ENCODE measurements at places on chromosomes 5 and 9.

DNA sequence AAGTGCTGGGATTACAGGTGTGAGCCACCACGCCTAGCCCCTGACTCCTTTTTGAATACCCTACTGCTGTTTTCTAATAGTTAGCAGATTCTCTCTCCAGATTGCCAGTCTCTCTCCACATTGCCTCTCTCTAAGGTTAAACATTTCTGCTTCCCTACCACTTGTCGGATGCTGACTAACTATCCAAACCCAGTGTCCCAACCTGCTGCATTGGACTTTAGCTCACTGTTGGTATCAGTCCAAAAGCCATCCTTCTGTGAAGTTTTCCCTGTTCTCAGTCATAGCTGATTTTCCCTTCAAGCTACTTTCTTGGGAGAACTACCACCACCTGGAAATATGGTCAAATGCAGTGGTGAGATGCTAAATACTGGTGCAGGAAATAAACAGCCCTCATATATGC, 48.7 kb downstream of the TLR4 start:
- DNase-seq: no peak

DNA sequence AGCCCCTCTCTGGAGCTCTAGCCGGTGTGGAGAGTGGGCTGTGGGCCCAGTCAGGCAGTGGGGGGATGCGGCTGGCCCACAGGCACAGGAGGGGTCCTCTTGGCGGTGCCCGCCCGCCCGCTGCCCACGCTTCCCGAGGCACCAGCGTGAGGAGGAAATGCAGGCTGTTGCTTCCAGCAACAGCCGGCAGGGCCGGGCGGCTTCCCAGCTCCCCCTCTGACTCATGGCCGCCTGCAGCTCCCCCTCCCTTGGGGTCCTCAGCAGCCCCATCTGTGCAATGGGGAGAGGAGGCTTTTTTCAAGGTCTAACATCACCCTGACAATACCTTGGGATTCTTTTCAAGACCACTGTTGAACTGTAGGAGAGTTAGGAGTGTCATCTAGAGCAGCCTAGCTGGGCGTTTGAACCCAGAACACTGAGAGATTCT, 10.4 kb downstream of the CXXC5 start:
- no peak for DNase-seq

GRCh38 chr9:104984121-104984520, 56.2 kb upstream of the ABCA1 start:
- no peak for DNase-seq

DNA sequence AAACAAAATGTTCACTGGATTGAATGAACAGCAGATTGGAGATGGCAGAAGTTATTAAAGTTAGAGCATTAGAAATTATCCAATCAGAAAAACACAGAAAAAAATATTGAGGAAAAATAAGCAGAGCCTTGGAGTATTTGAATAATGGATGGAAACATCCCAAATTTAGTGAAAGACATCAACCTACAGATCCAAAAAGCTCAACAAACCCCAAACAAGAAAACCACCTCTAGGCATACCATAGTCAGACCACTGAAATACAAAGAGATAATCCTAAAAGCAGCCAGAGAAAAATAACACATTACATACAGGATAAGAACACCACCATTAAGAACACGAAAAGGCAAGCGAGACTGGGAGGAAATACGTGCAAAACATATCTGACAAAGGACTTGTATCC, 5.2 kb downstream of the INIP start:
- DNase-seq: no peak

GRCh38 chr5:82364497-82364896, 86.3 kb upstream of the RPS23 start:
- DNase-seq: no peak

DNA sequence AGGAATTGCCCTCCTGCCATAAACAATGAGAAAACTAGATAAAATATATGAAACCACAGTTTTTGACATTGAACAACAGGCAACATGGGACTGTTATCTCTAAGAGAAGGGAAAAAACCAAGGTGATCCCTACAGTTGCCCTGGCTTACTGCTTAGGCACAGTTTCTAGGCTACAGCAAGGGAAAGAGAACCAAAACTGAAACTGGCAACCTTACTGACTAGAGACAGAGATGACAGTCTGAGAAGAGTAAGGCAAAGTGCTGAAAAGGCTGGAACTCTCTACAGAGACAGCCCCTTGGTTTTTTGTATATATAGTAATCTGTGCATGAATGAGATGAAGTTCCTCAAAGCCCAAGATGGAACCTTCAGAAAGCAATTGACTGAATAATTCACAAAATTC, 36.2 kb upstream of the REEP2 start:
- DNase-seq: no peak

- DNase-seq: no peak
Measured at GRCh38 chr9:105357937-105358336, 89.9 kb upstream of the FSD1L start.

DNA sequence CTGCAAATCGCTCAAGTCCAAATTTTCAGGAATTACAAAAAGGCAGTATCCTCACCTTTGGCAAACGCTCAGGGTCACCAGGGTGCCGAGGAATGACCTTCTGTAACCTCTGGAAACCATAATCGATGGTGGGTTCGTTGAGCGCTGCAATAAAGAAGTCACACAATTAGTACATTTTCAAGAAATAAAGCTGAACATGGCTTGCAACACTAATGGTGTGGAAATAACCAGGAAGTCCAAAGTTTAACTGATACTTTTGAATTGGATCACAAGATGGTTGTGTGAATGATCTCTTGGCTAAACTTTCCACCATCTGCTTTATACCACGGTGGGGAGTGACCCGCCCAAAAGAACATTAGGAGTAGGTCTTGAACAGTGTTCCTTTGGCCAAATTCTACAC, 368.7 kb downstream of the EBF1 start:
- DNase-seq: no peak

GRCh38 chr9:108108852-108109448, 619.4 kb upstream of the KLF4 start:
- no peak for DNase-seq

GRCh38 chr9:131598121-131598520, 52.8 kb downstream of the PRRT1B start:
- DNase-seq: no peak

GRCh38 chr9:27499451-27499850, 24.6 kb upstream of the IFNK start:
- DNase-seq: peak; percentile 68

DNA sequence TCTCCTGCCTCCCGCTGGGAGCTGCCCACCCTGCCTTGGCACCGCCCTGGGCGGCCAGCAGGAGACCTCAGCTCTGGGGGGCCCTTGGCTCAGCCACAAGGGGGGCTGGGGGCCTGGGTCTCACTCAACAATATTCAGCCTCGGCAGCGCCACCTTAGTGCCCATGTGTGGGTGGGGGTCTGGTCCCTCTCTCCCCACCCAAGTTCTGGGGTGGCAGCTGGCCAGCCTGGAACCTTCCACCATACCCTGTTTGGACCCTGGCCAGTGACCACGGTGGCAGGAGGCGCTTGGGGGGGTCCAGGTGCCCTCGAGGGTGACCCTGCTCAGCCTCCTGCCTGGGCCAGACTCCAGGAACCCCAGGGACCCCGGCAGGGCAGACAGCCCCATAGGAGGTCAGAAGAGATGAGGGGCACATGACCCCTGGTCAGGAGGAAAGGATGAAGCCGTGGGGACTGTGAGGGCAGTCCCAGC, 22.2 kb downstream of the NKD2 start:
- no peak for DNase-seq

DNA sequence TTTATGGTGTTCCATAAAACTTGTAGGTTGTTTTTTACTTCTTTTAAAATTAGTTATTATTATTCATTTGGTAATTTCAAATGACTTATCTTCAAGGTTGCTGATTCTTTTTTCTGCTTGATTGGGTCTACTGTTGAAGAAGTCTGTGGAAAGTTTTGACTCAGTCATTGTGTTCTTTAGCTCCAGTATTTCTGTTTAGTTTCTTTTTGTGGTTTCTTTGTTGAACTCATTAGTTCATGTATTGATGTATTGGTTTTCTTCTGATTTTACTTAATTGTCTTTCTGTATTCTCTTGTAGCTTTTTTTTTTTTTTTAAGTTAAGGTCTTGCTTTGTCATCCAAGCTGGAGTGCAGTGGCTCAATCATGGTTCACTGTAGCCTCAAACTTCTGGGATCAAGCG, 345.4 kb upstream of the MEF2C start:
- no peak for DNase-seq

DNA sequence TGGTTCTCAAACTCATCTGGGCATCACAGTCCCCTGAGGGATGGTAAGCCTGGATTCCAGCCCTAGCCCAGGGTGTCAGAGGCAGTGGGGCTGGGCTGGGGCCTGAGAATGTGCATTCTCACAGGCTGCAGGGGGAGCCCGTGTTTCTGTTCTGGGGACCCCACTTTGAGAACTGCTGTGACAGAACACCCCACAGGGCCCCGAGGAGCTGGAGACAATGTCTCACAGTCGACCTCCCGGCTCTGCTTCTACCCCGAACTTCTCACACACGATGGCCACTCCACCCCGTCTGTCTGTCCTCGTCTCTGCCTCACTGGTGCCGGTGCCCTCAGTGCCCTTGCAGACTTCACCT, 130.0 kb downstream of the CACNA1B start:
- DNase-seq: no peak

DNA sequence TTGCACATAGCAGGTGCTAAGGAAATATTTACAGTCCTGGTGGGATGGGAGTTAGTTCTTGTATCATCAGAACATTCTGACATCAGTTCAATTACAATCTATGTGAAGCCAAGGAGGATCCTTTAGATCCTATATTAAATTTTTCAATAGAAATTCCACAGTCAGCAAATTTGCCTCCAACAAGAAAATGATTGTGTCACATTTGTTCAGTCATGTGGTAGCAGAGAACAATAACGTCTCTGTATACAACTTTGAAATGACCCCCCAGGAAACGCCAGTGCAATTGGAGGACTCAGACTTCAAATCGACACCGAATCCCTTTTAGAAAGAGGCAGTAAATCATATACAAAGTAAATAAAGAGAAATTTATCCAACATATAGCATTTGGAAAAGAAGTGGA, 392.1 kb downstream of the DTWD2 start:
- no peak for DNase-seq

- DNase-seq: no peak
Measured at GRCh38 chr5:103360475-103360874, 101.9 kb downstream of the MACIR start.

- DNase-seq: no peak
Measured at GRCh38 chr9:113477661-113478060, 14.1 kb downstream of the RGS3 start.

GRCh38 chr5:73917433-73917832, 291.4 kb downstream of the ARHGEF28 start:
- DNase-seq: no peak

- no peak for DNase-seq
Measured at GRCh38 chr9:138021251-138022056, 143.9 kb downstream of the CACNA1B start.

DNA sequence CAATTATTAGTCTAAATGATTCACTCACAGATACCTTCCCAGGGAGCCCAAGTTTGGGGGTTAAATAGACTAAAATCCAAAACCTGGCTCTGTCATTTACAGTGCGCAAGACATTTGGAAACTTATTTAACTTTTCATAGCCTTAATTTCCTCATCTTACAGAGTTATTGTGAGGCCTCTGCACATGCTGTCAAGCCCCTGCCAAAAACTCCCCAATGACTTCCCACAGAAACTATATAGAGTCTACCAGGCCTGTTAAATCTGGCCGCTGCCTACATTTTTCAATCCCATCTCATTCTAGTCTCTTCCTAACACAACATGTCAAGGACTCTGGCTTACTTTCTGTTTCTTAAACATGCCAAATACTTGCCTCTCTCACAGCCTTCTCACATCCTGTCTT, 412.5 kb downstream of the ELAVL2 start:
- no peak for DNase-seq

- DNase-seq: no peak
Measured at GRCh38 chr9:107363516-107364152, 80.6 kb downstream of the RAD23B start.

GRCh38 chr9:83307066-83307724, 231.0 kb downstream of the FRMD3 start:
- DNase-seq: no peak

DNA sequence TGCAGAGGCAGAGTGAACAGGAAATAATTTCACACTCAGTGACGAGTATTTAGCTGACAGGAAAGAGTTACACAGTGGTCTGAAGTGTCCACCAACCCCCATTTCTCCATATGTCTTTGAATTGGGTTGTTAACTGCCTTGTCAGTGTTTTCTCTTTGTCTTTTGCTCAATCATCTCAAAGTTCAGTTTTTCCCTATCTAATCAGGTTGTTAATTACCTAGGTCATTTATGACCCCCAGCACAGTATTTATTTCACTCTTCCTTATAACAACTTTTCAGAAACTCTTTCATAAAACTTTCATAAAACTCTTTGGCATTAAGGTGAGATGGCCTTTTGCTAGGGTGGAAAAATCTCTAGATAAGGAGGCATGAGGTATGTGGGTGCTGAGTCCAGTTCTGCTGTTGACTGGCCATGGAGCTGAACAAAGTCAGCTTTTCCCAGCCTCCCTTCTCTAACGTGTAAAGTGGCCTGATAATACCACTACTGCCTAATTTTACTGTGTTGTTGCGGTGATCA, 5.2 kb upstream of the ALDOB start:
- no peak for DNase-seq

DNA sequence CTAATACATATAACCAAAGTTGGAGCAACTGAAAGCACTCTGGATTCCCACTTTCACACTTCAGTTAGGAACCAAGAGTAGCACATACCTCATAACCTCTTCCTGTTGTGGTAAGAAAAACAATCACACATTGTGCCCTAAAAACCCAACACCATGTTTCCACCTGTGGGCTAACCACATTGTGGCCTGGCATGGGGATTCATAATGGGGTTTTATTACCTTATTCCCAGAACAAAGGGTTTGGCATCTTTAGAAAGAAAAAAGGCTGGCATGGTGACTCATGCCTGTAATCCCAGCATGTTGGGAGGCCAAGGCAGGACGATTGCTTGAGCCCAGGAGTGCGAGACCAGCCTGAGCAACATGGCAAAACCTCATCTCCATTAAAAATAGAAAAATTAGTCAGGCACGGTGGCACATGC, 60.6 kb downstream of the HSD17B3 start:
- no peak for DNase-seq

DNA sequence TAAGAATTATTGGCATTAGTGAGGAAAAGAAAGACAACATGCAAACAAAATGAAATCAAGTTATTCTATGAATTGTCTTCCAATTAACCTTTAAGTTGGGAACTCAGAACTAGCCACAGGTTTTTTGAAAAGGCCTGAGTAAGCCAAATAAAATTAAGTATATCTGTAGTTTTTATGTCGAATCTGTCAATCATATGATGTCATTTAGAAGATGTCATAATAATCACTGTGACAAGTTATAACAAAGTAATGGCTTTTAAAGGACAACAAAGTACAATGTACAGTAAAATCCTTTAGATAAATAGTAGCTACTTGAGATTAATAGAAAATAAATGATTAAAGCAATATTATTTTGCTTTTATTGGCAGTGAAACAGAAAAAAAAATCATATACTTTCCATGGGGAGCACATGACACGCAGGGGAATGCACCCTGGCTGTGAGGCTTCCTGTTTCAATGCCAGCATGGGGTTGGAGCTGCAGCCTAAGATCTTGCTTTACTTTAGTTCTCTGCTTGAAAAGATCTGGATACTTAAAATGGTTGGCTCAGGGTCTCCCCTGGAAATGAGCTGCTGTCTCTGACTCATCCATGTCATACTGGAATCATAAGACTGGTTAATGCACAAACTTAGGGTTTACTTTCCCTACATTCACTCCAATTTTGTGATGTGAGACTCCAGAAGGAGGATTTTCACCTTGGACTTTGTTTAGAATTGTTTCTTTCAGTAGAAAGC, 284.3 kb downstream of the TAF11L14 start:
- DNase-seq: no peak

GRCh38 chr9:127021664-127022363, 100.6 kb downstream of the ANGPTL2 start:
- peak; percentile 92 for DNase-seq

Data from HS-5 (cell line).